ENCODE measurements at places on chromosomes 7 and 10. TPM values are rescaled to one million over a fixed set of nuclear protein-coding genes. Genes with fewer than 3 reads are reported as not detected.

DNA sequence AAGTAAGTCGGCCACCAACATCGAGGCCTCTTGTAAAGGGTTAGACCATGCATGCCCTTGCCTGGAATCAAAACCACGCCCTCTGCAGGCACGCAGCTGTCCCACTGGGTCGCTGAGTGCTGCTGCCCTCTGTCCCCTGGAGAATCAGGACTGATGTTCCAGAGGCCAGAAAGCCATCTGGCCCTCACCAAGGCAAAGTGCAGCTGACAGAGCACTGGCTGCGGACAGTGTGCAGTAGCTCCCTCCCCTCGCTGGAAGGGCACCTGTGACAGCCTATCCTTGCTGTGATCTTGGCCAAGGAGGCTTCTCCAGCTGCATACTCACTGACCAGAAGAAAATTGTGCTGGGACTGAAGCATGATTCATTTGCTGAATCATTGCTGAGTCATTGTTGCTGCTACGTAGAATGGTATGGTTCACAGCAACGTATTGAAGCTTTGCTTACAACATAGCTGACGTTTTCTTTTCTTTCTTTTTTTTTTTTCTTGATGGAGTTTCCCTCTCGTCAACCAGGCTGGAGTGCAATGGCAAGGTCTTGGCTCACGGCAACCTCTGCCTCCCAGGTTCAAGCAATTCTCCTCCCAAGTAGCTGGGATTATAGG lies 30.4 kb downstream of the DDC start:
- peak overlapping the region; percentile 92 for H3K27ac ChIP-seq
- DNase-seq = no peak
- peaks cover 33% of the 10 kb centered on the region for H3K4me1 ChIP-seq
- peak overlapping the region; percentile 21 for H3K4me3 ChIP-seq

- no peaks in the 10 kb centered on the region for H3K4me1 ChIP-seq
- H3K36me3 ChIP-seq = no peaks in the 10 kb centered on the region
- peaks cover 47% of the 10 kb centered on the region for H3K27me3 ChIP-seq
- no peak for DNase-seq
- H3K4me3 ChIP-seq = no peak overlapping the region
Observed at GRCh38 chr7:128210590-128211570, 30.2 kb upstream of the LEP start.

The TEX36 gene
- not detected for total RNA-seq

The SPDYE5 gene
- not detected for total RNA-seq

GRCh38 chr10:121624836-121625486 lies 26.7 kb upstream of the FGFR2 start:
- no peaks in the 10 kb centered on the region for H3K36me3 ChIP-seq
- H3K27me3 ChIP-seq = peaks cover 4% of the 10 kb centered on the region
- H3K4me3 ChIP-seq = no peak overlapping the region
- H3K4me1 ChIP-seq = peaks cover 32% of the 10 kb centered on the region
- H3K27ac ChIP-seq = no peak overlapping the region

DNA sequence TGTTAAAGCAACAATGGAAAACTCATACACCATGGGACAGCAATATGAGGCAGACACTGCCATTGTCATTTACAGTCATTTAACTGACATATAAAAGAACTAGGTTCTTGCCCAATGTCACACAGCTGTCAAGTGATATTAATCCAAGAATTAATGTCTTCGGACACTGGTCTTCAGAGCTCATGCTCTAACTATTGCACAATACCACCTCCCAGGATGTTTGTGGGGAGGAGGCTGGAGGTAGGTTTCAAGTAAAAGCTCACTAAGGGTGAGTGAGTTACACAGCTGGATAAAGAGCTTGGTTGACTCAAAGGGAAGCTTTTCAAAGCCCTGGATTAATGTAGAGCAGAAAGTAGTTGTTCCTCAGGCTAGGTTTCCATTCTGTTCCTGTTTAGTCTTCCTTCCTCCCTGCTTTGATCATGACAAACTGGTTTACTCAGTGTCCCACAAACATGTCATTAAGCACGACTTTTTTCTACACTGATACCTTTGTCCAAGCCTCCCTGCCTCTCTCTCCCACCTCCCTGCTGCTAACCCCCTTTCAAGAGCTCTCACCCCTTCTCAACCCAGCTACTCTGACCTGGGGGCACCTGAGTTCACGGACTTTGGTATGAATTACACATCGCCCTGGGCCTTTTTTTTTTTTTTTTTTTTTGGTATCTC lies 987 bp upstream of the EXOC6 start:
- no peaks in the 10 kb centered on the region for H3K36me3 ChIP-seq
- peak overlapping the region; percentile 95 for H3K27ac ChIP-seq
- H3K27me3 ChIP-seq = no peaks in the 10 kb centered on the region
- no peak for DNase-seq
- H3K4me3 ChIP-seq = peak overlapping the region; percentile 91

All from progenitor cell of endocrine pancreas (in vitro differentiated cells).